Activated naive CD4-positive, alpha-beta T cell (primary cell): ENCODE measurements at places on chromosomes 1 and 21.

DNA sequence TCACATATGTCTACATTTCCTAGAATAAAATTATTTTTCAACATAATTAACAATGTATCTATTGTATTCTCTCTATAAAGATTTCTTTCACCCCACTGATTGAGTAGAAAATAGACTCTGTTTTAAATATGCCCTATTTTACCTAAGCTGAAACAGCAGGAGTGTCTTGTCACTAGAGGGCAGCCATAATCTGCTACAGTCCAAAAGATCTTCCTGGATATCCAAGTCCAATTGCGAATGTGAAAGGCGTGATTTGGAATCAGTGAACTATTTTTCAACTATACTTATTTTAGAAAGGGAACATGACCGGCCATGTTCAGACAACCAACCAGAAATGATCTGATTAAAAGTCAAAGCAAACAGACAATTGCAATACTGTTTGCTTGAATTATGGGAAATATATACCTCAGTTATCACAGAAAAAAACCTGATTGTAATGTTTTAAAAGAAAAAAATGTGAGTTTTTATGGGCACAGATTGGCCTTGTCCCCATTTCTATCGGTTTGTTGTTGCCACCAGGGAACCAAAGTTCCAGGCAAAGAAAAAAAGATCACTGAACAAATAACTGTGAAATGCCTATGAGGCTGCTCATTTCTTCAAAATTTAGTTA is 1211.0 kb upstream of the ADGRL4 start:
- no peak for DNase-seq

- no peak for DNase-seq
Measured at GRCh38 chr1:206075786-206076755, 23.1 kb downstream of the RHEX start.

GRCh38 chr1:15650433-15650832 is 33.2 kb downstream of the DDI2 start:
- no peak for DNase-seq

GRCh38 chr1:3868464-3869006 is 11.3 kb downstream of the DFFB start:
- no peak for DNase-seq

DNA sequence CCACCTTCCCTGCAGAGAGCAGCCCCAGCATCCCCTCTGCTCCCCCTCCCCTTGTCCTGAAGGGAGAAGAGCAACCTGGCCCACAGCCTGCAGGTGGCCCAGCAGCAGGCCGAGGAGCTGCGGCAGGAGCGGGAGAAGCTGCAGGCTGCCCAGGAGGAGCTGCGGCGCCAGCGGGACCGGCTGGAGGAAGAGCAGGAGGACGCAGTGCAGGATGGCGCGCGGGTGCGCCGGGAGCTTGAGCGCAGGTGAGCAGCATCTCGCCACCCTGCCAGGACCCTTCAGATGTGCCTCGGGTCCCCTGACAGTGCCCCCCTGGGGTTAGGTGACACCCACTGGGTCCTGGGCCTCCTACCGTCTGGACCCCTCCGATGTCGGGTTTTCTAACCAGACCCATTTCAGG is 22.3 kb downstream of the CROCC start:
- DNase-seq = no peak

GRCh38 chr21:38861056-38861455 is 55.3 kb downstream of the ETS2 start:
- DNase-seq = no peak

- no peak for DNase-seq
Measured at GRCh38 chr1:185998391-185998790, 264.2 kb downstream of the HMCN1 start.

GRCh38 chr1:5729636-5730145 is 262.5 kb downstream of the NPHP4 start:
- no peak for DNase-seq

- DNase-seq = no peak
Measured at GRCh38 chr1:230515451-230516145, 89.5 kb upstream of the PGBD5 start.

- no peak for DNase-seq
Measured at GRCh38 chr21:46515109-46515508, 56.4 kb downstream of the DIP2A start.

GRCh38 chr1:1308756-1309250 is 406 bp downstream of the PUSL1 start:
- no peak for DNase-seq
